ENCODE measurements at places on chromosomes 3 and 15.

GRCh38 chr3:181212271-181212670, 222.7 kb upstream of the DNAJC19 start:
- DNase-seq = no peak

DNA sequence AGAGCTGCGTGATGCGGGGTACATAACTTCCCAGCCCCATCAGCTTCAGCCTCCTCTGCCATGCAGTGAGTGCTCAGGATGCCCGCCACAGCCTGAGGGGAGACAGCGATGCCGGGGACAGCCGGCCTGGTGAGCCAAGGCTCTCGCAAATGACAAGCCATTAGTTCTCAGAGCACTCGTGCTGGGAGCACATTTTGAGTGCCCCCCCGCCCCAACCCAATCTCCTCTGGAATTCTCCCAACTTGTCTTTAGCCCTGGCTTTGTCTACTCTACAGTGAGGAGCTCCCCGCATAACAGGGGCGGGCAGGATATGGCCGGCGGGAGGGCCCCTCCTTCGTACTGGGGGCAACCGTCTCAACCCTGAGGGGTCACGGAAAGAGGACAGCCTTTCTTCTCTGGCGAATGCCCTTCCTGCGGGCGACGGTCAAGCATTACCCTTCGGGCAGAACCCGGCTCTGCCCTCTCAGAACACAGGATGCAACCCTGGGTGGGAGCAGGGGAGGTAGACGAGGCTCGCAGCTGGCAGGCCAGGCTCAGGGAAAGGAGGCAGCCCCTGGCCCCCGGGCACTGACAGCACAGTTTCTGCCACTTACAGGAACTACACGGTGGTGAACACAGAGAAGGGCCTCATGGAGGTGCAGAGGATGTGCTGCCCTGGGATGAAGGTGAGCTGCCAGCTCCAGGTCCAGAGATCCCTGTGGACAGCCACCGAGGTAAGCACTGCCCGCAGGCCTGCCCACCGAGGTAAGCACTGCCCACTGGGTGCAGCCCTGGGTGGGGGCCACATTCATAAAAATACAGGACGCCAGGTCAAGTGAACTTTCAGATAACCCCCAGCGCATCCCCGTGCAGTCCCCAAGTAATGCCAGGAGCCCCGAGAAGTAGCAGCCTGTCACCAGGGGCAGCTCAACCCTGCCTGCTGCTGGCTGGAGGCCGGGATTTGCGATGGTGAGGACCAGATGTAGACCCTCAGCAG, 141.7 kb downstream of the LRRK1 start:
- no peak for DNase-seq

GRCh38 chr3:148718982-148719862, 21.5 kb downstream of the AGTR1 start:
- no peak for DNase-seq

DNA sequence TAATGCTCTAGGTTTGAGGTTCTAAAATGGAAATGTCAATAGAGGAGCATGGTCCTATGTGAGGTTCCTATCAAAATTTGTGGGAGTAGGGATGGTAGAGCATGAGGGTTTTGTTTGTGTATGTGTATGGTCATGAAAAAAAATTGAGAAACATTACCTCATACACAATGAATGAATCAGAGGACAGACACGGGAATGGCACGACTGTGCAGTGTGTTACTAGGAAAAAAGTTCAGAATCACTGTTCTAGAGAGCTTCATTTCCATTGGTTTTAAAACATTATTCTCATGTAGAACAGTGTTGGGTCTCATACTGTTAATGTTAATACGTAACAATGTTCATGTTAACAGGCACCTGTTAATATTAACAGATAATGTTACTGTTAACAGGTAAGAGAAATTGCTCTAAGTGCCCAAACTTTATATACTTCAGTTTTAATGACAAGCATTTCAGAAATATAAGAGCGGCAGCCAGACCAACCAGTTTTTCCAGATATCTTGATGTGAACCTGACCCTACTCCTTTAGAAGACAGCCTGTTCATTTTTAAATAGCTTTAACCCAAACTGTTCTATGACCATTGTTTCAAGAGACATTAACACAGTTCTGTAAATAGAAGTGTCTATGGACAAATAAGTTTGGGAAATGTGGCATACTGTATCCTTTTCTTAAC, 48.0 kb downstream of the SLC15A2 start:
- DNase-seq = no peak

DNA sequence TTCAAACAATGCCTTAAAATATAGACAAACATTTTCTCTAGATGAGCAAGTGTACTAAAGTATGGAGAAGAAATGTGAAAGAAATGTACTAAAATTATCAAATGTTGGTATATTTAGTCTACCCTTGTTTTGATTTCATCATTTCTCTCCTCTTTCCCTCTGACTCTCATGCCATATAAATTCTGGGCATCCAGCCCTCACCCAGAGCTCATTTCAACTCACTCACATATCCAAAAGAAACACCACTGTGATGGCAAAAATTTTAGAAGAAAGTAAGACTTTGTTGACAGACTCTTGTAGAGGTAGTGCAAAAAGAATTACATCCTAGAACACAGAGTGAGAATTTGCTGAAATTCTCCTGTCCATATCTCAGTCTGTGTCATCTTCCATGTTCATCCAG, 377.8 kb upstream of the SUCLG2 start:
- DNase-seq = no peak

- no peak for DNase-seq
Measured at GRCh38 chr15:78046796-78047341, 30.6 kb downstream of the TBC1D2B start.

- no peak for DNase-seq
Measured at GRCh38 chr3:44045476-44046275, 196.0 kb upstream of the TOPAZ1 start.

- DNase-seq = peak; percentile 87
Measured at GRCh38 chr15:75578173-75578947, 755 bp downstream of the PTPN9 start.

GRCh38 chr3:174409086-174409743, 449.9 kb upstream of the NAALADL2 start:
- DNase-seq = no peak

- no peak for DNase-seq
Measured at GRCh38 chr3:105304487-105304886, 62.2 kb upstream of the ALCAM start.

GRCh38 chr15:83786336-83786735, 132.4 kb downstream of the ADAMTSL3 start:
- no peak for DNase-seq

DNA sequence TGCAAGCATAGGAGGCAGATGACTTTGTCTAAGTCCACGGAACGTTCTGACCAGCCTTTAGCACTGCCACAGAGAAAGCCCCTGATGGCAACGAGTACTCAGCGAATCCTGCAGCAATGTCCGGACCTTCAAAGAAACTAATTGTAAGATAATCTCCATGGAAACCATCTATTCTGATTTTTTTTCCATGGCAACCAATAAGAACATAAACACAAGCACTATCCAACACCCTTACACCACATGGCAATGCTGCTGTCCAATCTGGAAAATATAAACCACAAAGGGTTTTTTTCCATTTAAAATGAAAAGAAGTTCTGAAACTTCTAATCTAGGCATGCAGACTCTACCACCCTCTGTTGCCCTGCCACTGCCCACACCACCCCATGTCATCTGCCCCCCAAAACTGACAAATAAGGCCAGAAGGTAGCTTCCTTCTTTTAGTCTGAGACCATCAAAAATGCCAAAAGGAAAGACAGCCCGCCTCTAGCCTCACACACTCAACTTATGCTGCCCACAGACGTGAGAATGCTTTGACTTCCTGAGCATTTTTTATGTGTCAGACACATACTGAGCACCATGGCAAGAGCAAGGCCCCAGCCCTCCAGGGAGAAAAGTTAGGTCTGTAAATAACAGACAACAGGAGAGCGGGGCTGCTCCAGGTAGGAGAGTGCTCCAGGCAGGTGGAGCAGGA, 44.5 kb downstream of the POC1A start:
- DNase-seq = no peak

- DNase-seq = peak; percentile 90
Measured at GRCh38 chr3:72274493-72275330, 489.8 kb upstream of the PROK2 start.

GRCh38 chr3:17546500-17547255, 195.8 kb downstream of the TBC1D5 start:
- no peak for DNase-seq

- DNase-seq = no peak
Measured at GRCh38 chr3:182308328-182308727, 485.0 kb upstream of the ATP11B start.

GRCh38 chr3:105876780-105877327, 8.0 kb upstream of the CBLB start:
- no peak for DNase-seq

DNA sequence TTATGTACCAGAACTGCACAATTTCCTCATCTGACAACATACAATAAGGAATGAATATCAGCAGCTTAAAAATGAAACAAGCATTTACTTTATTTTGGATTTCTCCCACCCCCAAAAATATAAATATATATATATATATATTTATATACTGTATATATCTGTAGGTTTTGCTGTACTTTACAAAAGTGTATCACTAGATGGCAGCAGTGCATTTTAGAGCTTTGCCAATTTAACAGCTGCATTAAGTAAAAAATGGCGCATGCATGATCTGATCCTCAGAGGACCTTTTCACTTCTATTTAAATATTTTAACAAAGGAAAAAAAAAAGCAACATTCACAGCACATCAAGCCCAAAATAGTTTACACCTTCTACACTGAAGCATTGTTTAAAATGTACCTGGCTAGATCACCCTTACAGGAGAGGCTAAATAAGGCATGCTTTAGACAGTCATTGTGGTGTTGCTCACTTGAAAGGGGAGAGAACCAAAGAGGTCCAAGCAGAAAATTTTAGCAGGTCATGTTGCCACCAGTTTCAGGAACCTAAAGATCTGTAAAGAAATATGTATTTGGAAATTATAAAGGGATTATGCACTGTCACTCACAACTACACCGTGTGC, 72.6 kb downstream of the NPTN start:
- no peak for DNase-seq

- no peak for DNase-seq
Measured at GRCh38 chr3:57150113-57150581, 15.0 kb downstream of the IL17RD start.

Data from lower leg skin (tissue), 4 donors.